ENCODE measurements at places on chromosomes 6 and 20.

- DNase-seq = no peak
These were observed 106.7 kb downstream of the SLX4IP start for GRCh38 chr20:10541668-10542411.

DNA sequence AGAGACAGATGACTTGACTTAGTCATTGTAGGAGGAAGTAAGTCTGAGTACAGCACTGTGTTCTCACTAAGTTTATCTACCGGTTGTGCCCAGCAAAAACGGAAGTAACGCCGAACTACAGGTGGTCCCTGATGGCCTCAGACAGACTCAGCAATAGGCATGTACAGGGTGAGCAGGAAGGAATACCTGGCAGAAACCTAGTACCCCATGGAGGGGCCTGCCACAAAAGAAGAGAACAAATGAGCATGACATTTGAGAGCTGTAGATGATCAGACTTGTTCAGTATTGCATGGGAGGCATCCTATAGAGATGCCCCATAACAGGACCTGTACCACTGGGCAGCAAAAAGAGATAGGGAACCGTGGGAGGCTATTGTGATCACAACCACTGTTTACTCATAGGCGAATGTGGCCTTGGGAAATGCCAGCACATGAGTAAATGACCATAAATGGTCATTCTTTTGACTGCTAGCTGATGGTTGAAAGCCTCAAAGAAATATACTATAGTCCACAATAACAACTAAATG, 106.4 kb upstream of the TAB2 start:
- DNase-seq = peak; percentile 69

DNA sequence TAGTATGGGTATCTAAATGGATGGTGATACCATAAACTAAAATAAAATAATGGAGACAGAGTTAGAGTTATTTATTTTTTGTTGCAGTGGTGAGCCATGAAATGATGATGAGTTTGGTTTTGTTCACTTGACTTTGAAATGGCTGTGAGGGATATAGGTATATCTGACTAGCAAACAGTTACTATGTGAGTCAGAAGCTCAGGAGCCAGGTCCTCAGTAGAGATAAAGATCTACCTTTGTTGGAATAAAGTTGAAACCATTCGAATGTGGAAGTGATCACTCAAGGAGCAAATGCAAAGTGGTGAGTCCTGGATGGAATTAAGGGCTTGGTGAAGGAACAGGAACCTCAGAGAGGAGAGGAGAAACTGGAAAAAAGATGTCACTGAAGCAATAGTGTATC, 86.0 kb upstream of the TPD52L1 start:
- DNase-seq = no peak

- DNase-seq = no peak
These were observed 26.0 kb downstream of the PACRG start for GRCh38 chr6:162753775-162754174.

GRCh38 chr6:139468178-139468819, 93.9 kb upstream of the CITED2 start:
- DNase-seq = no peak

- peak; percentile 30 for DNase-seq
These were observed 975 bp downstream of the BMP7 start for GRCh38 chr20:57265336-57265996.

GRCh38 chr6:40338306-40338705, 248.9 kb downstream of the LRFN2 start:
- no peak for DNase-seq

DNA sequence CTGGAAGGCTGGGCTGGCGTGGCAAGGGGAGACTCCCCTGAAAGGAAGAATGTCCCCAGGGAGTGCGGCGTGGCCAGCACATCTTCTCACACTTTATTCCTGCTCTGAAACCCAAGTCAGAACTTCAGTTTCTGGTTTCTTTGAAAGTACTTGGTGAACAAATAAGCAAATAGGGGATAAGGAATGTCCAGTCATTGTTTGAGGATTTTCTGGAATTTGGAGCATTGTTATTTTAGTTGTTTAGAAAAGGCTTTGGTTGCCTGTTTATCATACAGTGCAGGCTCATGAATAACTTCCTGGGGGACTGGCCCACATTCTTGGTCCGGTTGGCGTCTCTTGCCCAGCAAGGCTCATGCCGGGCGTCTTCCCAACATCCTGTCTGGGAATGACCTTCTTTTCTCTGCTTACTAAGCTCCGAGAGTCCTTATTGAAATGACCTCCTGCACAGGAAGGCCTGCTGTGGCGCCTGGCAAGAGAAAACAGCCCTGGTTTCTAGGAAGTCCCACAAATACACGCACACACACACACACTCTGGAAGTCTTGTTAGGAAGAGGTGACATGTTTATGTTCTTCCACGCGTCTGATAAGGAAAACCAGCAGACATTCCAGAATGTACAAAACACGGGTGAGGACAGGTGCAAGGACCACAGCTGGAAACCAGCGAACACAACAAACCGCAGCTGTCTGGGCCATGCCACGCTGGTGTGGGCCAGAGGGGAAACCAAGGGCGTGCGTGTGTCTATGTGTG, 71.9 kb downstream of the TMEM170B start:
- DNase-seq = no peak

- no peak for DNase-seq
These were observed 1018.3 kb downstream of the GRIK2 start for GRCh38 chr6:102411796-102412195.

GRCh38 chr20:25314497-25315417, 66.9 kb downstream of the PYGB start:
- DNase-seq = no peak

DNA sequence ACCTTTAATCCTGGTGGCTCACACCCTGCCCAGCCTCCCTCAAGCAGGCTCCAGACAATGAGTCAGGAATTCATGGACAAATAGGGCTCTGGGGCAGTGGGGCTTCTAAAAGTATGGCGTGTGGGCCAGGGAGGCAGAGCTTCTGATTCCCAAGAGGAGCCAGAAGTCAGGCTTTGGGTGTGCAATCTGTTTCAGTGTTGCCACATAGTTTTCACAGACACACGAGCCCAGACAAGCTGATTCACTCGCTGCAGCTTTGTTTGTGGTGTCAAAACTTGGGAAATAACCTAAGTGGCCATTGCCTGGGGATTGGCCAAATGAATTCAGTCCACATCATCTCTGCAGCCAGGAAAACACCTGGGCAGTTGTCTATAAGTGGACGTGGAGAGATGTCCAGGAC, 9.2 kb downstream of the PEDS1 start:
- no peak for DNase-seq

Measured in germinal center (tissue), 1 donor.